ENCODE measurements at places on chromosomes 7 and 10.

GRCh38 chr10:14253079-14253478 is 77.6 kb downstream of the FRMD4A start:
- DNase-seq: no peak

GRCh38 chr7:102122026-102122425 is 164.6 kb upstream of the SH2B2 start:
- no peak for DNase-seq

DNA sequence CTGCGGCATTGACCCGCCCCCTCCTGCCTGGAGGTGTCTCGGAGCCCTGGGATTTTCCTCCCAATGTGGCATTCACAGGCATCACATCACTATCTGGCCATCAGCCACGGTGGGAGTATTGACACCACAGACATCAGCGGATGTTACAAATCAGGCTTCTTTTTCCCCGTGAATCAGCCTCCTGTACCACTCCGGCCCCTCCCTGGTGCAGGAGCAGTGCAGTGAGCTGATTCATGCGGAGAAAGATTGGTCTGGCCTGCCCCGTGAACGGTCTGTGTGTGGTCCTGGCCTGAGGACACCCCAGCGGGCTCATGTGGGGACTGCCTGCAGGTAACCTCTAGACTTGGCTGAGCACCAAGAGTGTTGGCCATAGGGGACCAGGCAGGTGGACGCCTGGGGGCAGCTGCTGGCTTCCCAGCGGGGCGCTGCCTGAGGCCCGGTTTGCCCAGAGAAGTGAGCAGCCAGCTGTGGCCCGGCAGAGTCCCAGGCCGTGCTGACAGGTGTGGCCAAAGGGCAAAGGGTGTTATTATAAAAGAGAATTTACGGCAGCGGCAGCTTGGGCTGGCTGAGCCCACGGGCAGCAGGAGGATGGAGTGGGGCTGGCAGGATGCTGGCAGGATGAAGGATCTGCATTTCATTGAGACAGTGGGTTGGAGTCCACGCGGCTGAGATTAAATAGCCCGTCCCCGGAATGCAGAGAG is 32.1 kb upstream of the GNA12 start:
- no peak for DNase-seq

- no peak for DNase-seq
Observed at GRCh38 chr7:133572087-133572486, 319.2 kb downstream of the EXOC4 start.

- DNase-seq: no peak
Observed at GRCh38 chr7:21580073-21580521, 37.3 kb downstream of the DNAH11 start.

GRCh38 chr10:124315591-124316270 is 103.0 kb downstream of the OAT start:
- no peak for DNase-seq

- no peak for DNase-seq
Observed at GRCh38 chr7:6290319-6290741, 17.9 kb upstream of the CYTH3 start.

GRCh38 chr10:133249094-133249780 is 11.6 kb downstream of the VENTX start:
- DNase-seq: no peak

GRCh38 chr10:76055963-76056362 is 624.5 kb downstream of the LRMDA start:
- DNase-seq: no peak
